ENCODE measurements at places on chromosomes 3 and 15. TPM values are rescaled to one million over a fixed set of nuclear protein-coding genes. Genes with fewer than 3 reads are reported as not detected.
A peak's percentile ranks its signal among the peaks of the same experiment; 100 is the strongest.

GRCh38 chr15:31352911-31353811 is 26.5 kb downstream of the KLF13 start:
- no peak for DNase-seq

Gene TF
- not detected for total RNA-seq

DNA sequence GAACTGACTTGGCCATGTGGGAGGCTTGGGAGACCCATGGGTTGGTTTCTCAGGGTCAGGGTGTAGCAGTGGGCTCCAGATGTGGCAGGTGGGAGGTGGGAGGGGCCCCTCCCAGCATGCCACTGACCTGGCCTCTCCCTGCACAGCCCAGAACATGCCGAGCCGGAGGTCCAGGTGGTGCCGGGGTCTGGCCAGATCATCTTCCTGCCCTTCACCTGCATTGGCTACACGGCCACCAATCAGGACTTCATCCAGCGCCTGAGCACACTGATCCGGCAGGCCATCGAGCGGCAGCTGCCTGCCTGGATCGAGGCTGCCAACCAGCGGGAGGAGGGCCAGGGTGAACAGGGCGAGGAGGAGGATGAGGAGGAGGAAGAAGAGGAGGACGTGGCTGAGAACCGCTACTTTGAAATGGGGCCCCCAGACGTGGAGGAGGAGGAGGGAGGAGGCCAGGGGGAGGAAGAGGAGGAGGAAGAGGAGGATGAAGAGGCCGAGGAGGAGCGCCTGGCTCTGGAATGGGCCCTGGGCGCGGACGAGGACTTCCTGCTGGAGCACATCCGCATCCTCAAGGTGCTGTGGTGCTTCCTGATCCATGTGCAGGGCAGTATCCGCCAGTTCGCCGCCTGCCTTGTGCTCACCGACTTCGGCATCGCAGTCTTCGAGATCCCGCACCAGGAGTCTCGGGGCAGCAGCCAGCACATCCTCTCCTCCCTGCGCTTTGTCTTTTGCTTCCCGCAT is 7.9 kb upstream of the STAB1 start:
- no peak for DNase-seq

DNA sequence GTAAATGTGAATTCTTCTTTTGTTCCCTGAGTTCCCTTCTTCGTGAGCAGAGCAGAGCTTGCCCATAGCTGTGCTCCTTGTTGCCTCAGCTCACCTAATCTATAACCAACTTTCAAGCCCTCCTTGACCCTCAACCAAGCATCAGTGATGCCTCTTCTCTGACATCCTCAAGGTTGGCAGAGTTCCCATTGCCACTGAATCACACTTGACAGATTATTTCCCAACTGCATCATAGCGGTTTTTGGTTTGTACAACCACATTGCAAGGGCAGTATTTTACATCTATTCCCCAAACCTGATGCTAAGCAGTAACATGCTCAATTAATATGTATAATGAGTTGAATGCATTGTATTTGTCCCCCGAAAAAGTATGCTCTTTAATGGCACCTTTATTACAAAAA is 133.0 kb upstream of the SNTN start:
- DNase-seq = no peak

DNA sequence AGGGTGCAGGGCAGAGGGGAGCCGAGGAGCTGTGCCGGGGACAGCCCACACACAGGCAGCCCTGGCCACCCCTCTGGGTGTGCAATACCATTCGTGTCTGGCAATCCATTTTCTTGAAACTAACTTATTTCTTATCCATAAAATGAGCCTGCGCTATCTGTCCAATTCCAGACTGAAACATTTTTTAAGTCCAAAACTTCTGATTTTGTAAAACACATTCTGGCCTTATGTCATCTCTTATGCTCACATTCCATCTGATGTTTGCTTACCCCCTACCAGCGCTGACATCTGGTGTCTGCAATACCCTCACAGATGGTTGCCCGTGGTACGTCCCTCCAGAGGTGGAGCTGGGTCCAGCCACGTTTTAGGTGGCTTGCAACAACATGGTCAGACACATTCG is 31.8 kb downstream of the PCSK6 start:
- DNase-seq = no peak

DNA sequence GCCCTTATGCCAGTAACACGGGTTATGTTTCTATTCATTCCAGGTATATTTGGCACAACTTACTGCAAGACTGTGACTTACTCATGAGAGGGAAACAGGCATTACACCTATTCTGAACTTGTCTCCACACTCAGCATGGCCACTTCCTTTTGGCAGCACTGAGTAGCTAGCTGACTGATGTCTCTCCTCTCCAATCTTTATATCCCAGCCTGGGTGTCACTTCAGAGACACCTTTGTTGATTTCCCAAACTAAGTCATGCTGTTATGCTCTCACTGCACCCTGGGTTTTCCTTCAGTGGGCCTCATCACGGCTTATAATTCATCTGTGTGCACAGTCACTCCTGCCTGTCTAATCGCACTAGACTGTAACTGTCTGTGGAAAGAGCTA is 114.8 kb downstream of the MYLK start:
- DNase-seq = no peak

Gene GOLGA8G
- total RNA-seq = not detected

Gene EPB42
- not detected for total RNA-seq

Gene NEK10
- not detected for total RNA-seq

GRCh38 chr15:74614744-74615507 is 710 bp upstream of the CLK3 start:
- peak; percentile 79 for DNase-seq

- DNase-seq = no peak
Measured at GRCh38 chr3:171442184-171442583, 18.0 kb downstream of the TNIK start.

DNA sequence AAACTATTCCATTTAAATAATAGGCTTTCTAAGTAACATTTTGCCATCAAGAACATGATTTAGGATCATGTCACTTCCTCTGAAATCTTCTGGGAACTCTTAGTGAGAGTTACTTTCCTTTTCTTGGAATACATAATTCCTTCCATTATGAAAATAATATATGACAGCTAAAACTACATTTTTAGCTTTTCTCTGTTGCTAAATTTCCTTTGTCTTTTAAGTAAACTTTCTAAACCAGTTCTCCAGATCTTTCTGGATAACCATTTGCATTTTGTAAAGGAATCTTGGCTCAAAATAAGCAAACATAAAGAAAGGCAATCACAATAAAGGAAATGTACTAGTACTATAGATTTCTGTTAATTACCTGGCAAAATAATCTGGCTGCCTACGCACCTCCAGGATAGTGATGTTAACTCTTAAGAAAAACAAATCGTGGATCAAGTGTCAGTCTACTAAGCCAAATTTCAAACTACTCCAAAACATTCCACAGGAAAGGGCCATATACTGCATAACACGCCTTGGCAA is 165.7 kb downstream of the ZNF385D start:
- DNase-seq = no peak

Data from Caki2 (cell line).